Mononuclear cell (primary cell): ENCODE measurements at places on chromosomes 1 and 21. TPM values are rescaled to one million over a fixed set of nuclear protein-coding genes. Genes with fewer than 3 reads are reported as not detected.

The PHF13 gene
- 4.7 TPM for total RNA-seq

The LIPI gene
- not detected for total RNA-seq

The VSIG8 gene
- total RNA-seq: 0.10 TPM

The PRELP gene
- not detected for total RNA-seq

The SIKE1 gene
- total RNA-seq: 38.6 TPM
